ENCODE measurements at places on chromosomes 7 and 10.

GRCh38 chr7:74256491-74257408 lies 2.6 kb upstream of the RFC2 start:
- no peak for DNase-seq

- peak; percentile 31 for DNase-seq
Measured at GRCh38 chr10:72567421-72567820, 58.5 kb downstream of the MICU1 start.

DNA sequence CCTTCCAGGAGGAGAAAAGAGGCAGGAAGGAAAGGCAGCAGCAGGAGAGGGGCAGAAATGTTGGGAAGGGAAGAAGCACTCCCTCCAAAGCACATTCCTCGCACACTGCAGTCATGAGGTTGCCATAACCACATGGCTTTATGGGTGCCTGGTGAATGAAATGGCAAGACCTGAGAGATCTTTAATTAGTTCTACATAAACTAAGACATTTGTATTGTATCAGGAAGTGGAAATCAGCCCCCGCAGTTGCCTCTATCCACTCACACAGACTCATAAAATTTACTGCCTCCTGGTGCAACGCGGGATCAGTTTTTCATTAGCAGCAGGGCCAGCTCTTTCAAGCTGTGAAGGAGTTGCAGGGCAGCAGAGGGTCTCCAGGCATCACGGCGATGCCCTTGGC lies 106.4 kb downstream of the COL13A1 start:
- no peak for DNase-seq

DNA sequence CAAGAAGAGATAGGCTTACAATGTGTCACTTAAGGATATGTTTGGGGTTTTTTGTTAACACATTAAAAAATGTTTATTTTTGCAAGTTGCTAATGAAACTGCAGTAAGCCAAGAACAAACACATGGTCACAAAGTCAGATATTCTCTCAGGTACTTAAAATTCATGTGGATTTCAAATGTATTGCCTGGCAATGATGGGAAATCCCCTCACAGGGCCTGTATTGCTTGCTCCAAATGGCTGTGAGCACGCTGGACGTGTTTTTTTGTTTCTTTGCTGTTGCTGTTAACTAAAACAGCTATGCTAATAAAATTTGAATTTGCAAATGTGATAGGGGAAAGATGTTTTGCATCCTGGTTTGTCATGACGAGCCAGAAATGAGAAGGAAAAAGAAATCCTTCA lies 3.8 kb upstream of the CELF2 start:
- DNase-seq: no peak

DNA sequence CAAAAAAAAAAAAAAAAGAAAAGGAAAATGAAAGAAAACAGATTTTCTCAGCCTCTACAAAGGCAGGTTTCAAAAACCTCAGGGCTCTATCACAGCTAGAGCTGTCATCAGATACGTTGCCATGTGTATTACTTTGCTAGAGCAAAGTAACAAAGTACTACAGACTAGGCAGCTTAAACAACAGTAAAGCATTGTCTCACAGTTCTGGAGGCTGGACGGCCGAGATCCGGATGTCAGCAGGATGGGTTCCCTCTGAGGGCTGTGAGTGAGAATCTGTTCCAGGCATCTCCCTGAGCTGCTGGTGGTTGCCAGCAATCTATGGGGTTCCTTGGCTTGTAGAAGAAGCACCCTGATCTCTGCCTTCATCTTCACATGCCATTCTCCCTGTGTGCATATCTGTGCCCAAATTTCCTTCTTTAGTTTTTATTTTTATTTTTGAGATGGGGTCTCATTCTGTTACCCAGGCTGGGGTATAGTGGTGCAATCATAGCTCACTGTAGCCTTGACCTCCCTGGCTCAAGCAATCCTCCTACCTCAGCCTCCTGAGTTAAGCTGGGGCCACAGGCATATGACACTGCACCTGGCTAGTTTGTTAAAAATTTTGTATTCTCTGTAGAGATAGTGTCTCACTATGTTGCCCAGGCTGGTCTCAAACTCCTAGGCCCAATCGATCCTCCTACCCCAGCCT lies 48.9 kb upstream of the KDM7A start:
- DNase-seq: no peak

DNA sequence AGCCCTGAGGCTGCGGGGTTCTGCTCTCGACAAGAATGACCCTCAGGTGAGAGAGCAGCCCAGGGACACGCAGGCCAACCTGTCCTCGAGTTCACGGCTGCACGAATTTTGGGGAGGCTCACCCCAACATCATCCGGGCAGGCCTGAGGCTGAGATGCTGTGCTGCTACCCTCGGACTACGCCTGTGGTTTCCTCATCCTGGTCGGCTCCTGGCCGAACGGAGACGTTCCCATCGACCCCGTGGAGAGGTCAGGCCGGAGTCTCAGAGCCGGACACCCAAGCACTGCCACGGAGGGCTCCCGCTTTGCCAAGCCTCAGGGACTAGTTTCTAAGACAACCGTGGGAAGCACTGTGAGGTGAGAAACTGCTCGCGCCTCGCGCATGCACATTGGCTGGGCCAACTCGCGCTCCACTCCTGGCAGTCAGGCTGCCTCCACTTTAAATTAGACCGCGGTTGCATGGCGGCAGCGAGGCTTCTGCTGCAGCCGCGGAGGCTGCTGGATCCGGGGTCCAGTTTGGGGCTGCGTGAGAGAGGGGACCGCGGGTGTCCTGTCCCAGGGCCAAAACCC lies 203.4 kb downstream of the ZNF716 start:
- no peak for DNase-seq

DNA sequence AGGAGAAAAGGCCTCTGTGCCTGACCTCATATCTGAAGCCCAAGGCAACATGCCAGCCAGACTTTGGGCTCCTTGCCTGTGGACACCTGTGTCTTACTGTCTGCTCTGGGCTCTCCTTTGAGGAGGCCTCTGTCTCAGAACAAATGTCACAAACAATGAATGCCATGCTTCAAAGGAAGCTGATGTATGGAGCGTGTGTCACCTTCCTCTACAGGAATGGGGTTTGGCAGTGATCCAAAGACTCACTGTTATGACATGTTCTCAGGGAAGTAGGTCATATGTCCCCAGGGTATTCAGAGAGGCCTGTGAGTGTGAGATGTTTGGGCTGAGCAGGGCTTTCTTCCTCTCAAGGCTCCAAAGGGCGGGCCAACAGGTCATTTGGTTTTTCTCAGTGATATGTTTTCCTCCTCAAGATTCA lies 38.4 kb downstream of the PTPRE start:
- peak; percentile 55 for DNase-seq

GRCh38 chr7:26444555-26444954 lies 152.9 kb downstream of the SNX10 start:
- DNase-seq: no peak

GRCh38 chr10:121598263-121599249 lies at the start of gene FGFR2:
TSS of gene FGFR2 (minus strand) at chr10:121598444. CDS start at chr10:121593817, 4,627 bp downstream.
- DNase-seq: peak; percentile 89

DNA sequence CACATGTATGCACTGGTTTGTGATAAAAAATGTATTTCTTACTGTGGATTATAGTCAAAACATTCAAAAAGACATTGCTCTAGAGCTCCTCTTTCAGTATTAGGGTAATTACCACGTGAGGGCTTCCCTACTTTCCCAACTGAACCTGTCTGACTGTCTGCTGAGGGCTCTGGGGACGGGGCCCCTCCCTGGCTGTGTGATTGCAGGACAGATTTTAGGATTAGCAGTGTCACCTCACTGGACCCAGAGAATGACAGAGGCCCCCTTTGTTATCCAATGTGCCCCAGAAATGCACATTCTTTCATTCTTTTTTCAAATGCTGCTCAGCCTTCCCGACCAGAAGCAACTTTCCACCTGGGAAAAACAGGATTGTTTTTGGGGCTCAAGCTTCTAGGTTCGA lies 43.6 kb upstream of the MXI1 start:
- DNase-seq: no peak

DNA sequence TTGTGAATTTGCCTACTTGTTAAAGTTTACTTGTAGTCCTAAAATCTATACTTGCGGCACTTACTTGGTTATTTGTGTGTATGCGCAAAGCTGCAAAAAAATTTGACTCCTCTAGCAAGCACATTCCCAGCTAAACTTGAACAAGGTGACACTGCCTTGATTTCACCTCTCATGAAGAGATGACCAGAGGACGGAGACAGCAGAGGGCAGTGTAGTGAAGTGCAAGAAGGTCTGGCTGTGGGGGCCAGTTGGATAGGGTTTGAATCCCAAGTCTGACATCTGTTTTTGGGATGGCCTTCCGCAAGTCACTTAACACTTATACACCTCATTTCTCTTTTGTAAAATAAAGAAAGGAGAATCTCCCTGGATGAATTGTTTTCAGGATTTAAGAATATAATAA lies 15.7 kb downstream of the SLK start:
- no peak for DNase-seq

GRCh38 chr7:121160150-121161008 lies 168.4 kb upstream of the WNT16 start:
- no peak for DNase-seq

DNA sequence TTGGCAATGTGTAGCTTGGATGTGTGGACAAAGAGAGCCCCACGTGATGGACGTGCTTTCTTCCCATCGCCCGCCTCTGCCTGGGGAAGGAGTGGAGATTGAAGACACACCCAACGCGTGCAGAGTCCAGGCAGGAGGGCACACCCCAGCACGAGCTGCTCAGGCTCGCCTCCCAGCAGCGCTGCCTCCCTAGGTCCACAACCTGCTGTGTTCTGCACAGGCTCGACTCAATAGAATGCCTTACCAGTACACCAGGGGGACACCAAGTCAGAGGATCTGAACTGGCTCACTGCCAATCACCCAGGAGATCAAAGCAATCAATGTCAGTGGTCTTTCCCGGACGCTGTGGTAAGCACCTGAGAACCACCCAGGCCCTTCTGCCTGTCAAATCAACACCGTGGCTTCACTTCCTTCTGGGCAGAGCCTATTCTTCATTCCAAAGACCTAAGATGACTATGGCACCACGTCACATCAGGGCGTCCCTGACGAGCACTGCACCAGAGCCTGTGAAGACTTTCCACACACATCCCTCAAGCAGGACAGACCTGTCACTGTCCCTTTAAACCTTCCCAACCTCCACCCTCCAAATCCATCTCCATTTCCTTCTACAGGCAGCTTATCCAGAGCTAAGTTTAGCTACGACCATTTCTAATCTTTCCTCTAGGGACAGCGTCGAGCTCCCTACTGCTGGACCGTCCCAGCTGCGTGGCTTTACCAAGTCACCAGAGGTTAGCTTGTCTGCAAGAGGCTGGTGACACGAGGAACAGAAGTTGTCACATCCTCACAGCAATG lies 72.3 kb downstream of the AMZ1 start:
- DNase-seq: peak; percentile 61

GRCh38 chr10:129020651-129021330 lies 446.2 kb upstream of the MGMT start:
- DNase-seq: no peak

GRCh38 chr10:126351021-126351420 lies 37.3 kb downstream of the ADAM12 start:
- no peak for DNase-seq

DNA sequence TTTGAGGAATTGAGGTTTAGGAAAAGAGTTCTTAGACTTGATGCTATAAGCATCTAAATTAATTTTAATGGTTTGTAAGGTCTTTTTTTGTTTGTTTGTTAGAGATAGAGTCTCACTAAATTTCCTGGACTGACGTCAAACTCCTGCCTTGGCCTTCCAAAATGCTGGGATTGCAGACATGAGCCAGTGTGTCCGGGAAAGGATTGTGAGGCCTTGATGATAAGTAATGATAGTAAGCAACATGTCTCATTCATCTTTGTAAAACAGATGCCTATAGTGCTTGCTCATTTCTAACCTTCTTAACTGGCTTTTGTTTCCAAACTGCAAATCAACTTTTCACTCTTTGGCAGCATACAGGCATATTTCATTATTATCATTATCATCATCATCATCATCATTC lies 176.0 kb upstream of the KCND2 start:
- DNase-seq: no peak

DNA sequence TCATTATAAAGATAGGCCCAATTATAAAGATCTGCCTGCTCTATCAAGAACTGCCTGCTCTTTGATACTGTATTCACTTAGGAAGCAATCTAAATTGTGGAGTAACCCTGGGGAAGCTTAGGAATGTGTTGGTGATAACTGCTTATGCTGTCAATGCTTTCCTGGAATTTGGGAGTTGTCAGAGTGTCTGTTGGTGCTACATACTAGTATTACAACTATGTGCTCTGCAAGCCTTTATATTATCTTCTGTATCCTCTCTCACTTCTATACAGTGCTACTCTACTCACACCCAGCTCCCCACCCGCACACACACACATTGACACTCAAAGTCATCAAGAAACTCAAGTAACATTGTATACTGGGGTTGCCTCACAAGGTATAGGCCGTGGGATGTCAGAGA lies 6.1 kb downstream of the ZNF277 start:
- no peak for DNase-seq

GRCh38 chr10:121096617-121097431 lies 245.7 kb downstream of the WDR11 start:
- DNase-seq: no peak

DNA sequence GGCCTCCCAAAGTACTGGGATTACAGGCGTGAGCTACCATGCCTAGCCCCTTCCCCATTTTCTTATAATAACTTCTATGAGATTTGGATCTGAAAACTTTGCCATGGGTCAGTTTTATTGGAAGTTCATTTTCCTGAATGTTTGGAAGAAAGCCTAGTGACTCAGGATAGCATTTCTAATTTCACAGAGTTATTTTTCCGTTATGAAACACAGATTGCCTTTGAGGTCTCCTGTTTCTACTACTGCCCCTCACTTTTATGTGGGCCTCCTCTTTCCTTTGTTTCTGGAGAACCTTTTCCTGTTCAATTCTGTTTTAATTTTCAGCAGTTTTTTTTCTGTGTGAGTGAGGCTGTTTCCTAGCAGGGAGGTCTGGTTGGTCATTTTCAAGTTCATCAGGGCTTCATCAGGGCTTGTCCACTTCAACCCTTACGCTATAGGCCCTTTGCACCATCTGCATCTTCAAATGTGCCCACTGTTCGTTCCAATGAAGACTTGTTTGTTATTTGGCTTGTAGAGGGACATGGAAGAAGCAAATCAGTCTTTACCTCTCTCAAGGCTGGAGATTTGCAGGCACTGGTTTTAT lies 58.7 kb downstream of the BMPR1A start:
- no peak for DNase-seq

GRCh38 chr10:68831961-68832455 lies 4.7 kb downstream of the STOX1 start:
- DNase-seq: no peak

GRCh38 chr10:88541116-88541626 lies 41.9 kb downstream of the RNLS start:
- DNase-seq: no peak

- no peak for DNase-seq
Measured at GRCh38 chr10:89471110-89471809, 56.9 kb downstream of the IFIT5 start.

GRCh38 chr7:155297517-155298287 lies at the start of gene INSIG1:
TSS of gene INSIG1 (plus strand) at chr7:155297878. CDS start at chr7:155298286, 408 bp downstream.
- peak; percentile 85 for DNase-seq

Data from urothelium cell line (cell line).